ENCODE measurements at places on chromosomes 7 and 10.

DNA sequence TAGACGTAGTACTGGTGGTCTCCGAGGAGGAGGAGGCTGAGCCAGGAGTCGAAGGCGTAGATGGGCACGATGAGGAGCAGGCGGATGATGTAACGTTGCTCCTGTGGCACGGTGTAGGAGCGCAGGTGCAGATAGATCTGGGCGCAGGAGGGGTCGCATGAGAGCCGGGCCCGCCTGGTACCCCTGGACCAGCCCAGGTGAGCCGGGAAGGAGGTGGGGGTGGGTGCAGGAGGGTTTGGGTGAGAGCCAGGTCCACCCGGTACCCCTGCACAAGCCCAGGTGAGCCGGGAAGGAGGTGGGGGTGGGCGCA, 5.2 kb downstream of the TMEM184A start:
- DNase-seq, result no peak

DNA sequence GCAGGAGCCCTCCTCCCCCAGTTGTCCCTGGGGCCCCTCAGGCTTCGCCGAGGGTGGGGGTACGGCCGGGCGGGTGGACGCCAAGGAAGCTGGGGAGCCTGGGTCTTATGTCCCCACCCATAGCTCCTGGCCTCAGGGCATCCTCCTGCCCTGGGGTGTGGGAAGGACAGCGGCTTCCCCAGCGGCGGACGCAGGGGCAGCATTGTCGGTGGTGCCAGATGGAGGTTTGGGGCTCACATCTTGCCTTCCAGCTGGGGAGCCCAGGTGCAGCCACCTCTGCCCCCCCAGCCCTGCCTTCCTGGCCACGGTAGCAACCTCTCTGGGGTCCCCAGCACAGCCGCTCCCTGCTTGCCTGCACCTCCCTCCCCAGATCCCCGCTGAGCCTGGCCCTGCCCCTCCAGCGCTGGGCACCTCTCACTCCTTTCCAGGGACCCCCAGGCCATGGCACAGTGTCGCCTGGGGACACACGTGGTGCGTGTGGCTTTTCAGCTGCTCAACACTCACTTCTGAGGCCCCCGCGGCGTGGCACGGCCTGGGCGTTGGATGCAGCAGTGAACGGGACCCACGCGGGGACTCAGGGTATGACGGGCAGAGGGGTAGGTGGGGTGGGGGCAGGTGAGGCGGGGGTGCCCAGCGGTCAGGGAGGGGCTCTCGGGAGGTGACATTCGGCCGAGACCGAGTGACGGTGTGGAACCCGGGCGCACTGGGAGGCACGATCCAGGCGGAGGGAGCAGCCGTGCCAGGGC, 53.1 kb downstream of the UNCX start:
- no peak for DNase-seq

- no peak for DNase-seq
These were observed 370.4 kb downstream of the TNS3 start for GRCh38 chr7:47211519-47211973.

DNA sequence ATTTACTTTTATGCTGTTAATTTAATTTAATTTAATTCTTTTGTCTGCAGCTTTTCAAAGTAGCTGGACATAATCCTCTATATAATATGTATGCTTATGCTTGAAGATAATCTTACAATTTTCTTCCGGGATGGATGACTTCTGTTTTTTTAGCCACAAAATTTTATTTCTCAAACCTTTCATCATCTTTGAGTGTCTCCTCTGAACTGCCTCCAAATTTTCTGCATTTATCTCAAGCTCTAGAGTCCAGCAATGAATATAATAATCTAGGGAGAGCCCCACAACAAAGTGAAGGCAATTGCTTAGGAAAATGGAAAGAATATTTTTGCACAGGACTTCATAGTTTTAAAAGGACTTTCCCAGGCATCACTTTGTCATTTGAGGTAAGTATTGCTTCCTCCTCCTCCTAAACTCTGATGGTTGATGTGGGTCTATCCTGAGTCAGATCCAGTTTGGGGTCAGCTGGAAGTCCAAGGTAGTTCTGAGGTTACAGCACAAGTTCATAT, 53.7 kb upstream of the FAM3C start:
- DNase-seq, result no peak

GRCh38 chr10:14618674-14619073, 156.0 kb downstream of the FAM107B start:
- no peak for DNase-seq

GRCh38 chr7:71290452-71290851, 158.5 kb downstream of the GALNT17 start:
- no peak for DNase-seq

- DNase-seq, result no peak
These were observed 717.8 kb downstream of the SORCS3 start for GRCh38 chr10:105358911-105359310.

GRCh38 chr10:6404127-6405072, 175.7 kb downstream of the PRKCQ start:
- no peak for DNase-seq

DNA sequence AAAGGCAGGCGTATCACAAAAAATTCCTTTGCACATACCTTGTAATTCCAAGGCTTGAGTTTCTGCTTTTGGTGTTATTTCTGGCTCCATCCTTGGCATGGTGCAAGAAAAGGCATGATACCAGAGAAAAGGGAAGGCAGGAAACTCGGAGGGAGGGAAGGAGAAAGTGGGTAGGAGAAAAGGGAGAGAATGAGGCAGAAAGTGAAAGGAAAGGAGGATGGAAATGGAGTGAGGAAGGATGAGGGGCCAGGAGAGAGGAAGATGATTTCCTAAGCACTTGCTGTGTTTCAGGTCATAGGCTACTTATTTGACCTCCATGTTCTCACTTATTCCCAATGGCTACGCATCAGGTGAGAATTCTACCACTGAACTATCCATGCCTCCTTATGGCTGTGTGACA, 110.8 kb upstream of the JCAD start:
- no peak for DNase-seq

GRCh38 chr7:113698556-113699220, 220.1 kb downstream of the PPP1R3A start:
- no peak for DNase-seq

DNA sequence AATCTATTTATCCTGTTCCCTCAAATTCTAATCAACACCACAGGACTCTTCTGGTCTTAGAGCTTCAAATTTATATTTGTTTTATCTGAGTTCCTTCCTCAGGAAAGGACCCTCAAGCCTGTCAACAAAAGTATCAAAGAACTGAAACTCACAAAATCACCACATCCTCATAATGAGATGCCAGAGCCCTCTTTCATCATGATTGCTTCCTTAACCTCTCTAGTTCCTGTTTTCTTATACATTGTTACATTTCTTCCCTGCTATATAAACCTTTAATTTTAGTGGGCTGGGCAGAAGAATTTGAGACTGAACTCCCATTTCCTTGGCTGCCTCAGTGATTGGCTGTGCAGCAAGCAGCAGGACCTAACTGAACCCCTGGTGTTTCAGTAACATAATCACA, 189.7 kb downstream of the ZNF248 start:
- no peak for DNase-seq

DNA sequence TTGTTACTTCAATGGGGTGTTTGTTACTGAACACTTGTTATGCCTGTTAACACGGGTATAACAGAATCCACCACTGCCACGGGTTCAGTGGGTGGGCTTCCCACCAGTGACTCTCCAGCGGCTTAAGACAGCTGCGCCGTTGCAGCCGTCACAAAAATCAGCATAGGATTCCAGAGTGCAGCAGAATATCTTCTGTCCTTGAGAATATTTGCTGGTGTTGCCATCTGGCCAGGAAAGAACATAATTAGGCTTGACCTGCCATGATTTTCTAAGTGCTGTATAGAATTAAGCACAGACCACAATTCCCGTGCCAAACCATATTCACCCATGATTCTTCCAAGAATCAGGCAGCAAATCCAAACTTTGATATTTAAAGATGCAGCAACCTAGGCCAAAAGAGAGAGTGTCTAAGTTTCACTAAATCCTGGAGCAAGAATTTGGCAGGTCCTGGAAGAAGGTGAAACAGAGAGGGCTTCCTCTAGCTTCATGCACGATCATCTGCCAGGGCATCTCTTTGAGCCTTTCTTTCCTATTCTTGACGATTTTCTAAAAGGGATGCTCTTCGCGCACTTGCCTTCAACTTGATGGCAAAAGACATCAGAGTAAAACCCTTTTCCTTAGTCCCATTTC, 95.0 kb downstream of the FRMD4A start:
- no peak for DNase-seq

- no peak for DNase-seq
These were observed 134.5 kb downstream of the NRBF2 start for GRCh38 chr10:63267414-63268148.

- DNase-seq, result no peak
These were observed 44.9 kb upstream of the FAM3C start for GRCh38 chr7:121440857-121441503.

DNA sequence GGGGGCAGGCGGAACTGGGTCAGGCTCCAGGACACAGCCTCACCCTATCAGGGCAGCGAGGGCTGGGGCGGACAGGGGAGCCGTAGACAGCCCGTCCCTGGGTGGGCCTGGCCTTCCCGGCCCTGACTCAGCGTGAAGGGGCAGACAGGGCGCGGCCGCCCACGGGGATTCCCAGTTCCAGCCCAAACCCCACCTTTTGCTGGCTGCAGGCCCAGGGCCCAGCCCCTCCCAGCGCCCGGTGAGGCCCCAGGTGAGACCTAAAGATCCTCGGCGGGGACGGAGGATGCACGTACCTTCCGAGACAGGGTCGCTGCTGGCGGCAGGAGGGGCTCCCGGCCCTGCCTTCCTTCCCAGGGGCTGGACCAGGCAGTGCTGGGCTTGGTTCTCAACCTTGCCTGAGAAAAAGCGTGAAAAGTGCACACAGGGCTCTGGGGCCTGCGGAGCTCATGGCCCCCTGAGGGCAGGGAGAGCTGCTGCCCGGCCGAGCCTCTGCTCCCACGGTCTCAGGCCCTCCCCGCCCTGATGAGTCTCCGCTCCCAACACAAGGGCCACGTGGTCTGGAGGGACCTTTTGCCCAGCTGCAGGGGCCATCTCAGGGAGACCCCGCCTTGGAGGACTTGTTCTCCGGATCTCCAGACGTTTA, 43.9 kb upstream of the DNAJB6 start:
- DNase-seq, result no peak

- DNase-seq, result no peak
These were observed 208.6 kb downstream of the LHFPL3 start for GRCh38 chr7:104536956-104537355.

- DNase-seq, result no peak
These were observed 14.7 kb upstream of the TNS3 start for GRCh38 chr7:47596502-47597202.

GRCh38 chr7:107660381-107661080, at the start of gene SLC26A4:
Gene SLC26A4 (plus strand): TSS chr7:107660828. CDS start chr7:107661642, 814 bp downstream.
- peak; percentile 33 for DNase-seq

- DNase-seq, result no peak
These were observed 75.7 kb upstream of the PDZD8 start for GRCh38 chr10:117450940-117451339.

- no peak for DNase-seq
These were observed 72.1 kb downstream of the ZMIZ1 start for GRCh38 chr10:79140855-79141254.

- no peak for DNase-seq
These were observed 38.7 kb downstream of the HBP1 start for GRCh38 chr7:107207459-107207858.

DNA sequence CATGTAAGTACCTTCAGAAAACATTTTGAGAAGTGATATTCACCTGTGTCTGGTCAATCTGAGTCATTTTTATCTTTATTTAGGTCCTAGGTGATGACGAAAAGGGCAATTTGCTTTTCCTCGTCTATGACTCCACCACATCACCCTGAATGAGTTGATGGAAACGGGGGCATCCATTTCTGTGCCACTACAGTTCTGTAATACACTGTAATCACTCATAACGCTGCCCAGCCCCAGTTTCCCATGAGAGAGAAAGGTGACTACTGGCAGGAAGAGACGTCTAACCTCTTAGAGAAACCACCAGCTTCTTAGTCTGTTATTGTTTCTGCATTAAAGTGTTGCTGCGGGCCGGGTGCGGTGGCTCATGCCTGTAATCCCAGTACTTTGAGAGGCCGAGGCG, 205.3 kb upstream of the MKLN1 start:
- DNase-seq, result no peak

- no peak for DNase-seq
These were observed 60.1 kb upstream of the KMT2C start for GRCh38 chr7:152495867-152496266.

GRCh38 chr10:19592276-19592675, 224.0 kb upstream of the PLXDC2 start:
- no peak for DNase-seq

DNA sequence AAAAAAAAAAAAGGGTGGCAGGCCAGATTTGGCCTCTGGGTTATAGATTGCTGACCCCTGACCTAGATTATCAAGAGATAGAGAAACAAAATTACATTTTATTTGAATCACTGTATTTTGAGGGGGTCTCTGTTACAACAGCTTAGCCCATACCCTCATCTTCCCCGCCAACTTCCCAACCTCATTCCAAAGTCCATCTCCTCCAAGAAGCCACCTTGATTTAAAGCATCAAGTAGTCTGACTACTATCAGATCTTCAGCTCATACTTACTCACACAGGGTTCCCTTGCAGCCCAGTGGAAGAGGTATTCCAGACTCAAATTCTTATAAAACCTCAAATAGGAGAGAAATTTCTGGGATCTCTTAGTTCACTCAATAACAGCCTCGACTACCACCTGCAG, 20.4 kb downstream of the ZC3HAV1 start:
- DNase-seq, result no peak

DNA sequence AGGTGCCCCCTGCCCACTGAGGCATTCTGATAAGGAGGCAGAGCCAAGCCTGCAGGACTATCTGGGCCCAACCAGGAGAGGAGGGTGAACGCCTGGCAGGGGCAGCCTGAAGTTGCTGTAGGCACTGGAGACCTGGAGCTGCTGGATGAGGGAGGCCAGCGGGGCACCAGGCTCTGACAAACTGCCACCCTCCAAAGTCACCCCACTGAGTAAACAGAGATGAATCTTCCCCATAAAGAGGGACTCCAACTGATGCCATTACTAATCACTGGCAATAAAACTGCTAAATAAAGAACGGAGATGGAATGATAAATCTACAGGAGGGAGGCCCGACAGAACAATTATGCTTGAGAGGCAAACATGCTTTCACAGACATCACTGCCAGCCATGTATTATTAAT, 44.2 kb downstream of the DRGX start:
- DNase-seq, result no peak

Measured in activated CD4-positive, CD25-positive, alpha-beta regulatory T cell treated with anti-CD3 and anti-CD28 coated beads, Interleukin-2, amount 50 U/mL, for 72 hours (primary cell).